ENCODE measurements at places on chromosomes 16 and 17.

GRCh38 chr17:48663134-48663924 is 37.2 kb upstream of the HOXB9 start:
- DNase-seq = no peak

GRCh38 chr17:57940653-57941329 is 14.4 kb downstream of the CUEDC1 start:
- peak; percentile 43 for DNase-seq

- DNase-seq = no peak
Observed at GRCh38 chr17:57308543-57309186, 52.3 kb downstream of the MSI2 start.

- no peak for DNase-seq
Observed at GRCh38 chr17:82457929-82458178, 687 bp upstream of the NARF start.

DNA sequence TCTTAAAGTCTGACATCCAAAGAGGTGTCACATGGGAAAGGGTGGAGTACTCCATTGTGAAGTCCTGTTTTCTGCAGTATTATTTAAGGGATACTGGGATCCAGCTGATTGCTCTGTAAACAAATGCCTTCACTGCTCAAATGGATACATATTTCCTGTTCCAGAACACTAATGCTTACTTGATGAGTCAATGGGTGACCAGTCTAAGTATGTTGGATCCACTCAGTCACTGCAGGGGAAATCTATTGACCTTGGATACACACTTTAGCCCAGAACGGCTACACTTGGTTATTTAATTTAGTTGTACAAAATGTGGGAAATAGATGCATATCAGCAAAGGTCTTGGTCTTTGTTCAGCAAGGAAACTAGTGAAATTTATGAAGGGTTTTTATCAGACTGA is 261.4 kb downstream of the MAP2K4 start:
- DNase-seq = no peak

- DNase-seq = no peak
Observed at GRCh38 chr17:33481652-33482051, 188.6 kb upstream of the ASIC2 start.

GRCh38 chr17:44187131-44187899 is 543 bp downstream of the TMUB2 start:
- DNase-seq = peak; percentile 44

- DNase-seq = no peak
Observed at GRCh38 chr17:40459636-40460603, 16.7 kb downstream of the IGFBP4 start.

GRCh38 chr16:87930456-87930855 is 5.9 kb downstream of the CA5A start:
- DNase-seq = no peak

Measured in GM12865 (cell line).